Naive thymus-derived CD4-positive, alpha-beta T cell (primary cell): ENCODE measurements at places on chromosomes 16 and 17. TPM values are rescaled to one million over a fixed set of nuclear protein-coding genes. Genes with fewer than 3 reads are reported as not detected.

P2RX1 gene
- not detected for polyA plus RNA-seq

HBM gene
- not detected for polyA plus RNA-seq

KCNG4 gene
- not detected for polyA plus RNA-seq

DERL2 gene
- 50.2 TPM for polyA plus RNA-seq

IL17C gene
- not detected for polyA plus RNA-seq

P2RX5 gene
- 12.3 TPM for polyA plus RNA-seq

MYH11 gene
- polyA plus RNA-seq, result 0.39 TPM
